ENCODE measurements at places on chromosomes 16 and 17.

DNA sequence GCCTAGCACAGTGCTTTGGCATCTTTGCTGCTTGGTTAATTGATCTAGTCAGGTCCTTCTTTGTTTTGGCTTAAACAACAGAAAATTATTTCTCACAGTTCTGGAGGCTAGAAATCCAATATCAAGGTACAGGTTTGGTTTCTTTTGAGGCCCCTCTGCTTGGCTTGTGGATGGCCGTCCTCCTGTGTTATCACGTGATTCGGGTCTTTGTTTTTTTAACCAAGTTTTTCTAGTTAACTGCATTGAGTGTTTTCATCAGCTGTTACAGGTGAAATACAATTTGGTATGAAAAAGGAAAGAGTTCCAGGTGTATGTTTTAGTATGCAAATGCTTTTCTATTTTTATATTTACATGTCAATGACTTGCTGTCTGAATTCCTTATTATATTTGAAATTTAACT lies 2.8 kb downstream of the NLK start:
- DNase-seq = no peak

DNA sequence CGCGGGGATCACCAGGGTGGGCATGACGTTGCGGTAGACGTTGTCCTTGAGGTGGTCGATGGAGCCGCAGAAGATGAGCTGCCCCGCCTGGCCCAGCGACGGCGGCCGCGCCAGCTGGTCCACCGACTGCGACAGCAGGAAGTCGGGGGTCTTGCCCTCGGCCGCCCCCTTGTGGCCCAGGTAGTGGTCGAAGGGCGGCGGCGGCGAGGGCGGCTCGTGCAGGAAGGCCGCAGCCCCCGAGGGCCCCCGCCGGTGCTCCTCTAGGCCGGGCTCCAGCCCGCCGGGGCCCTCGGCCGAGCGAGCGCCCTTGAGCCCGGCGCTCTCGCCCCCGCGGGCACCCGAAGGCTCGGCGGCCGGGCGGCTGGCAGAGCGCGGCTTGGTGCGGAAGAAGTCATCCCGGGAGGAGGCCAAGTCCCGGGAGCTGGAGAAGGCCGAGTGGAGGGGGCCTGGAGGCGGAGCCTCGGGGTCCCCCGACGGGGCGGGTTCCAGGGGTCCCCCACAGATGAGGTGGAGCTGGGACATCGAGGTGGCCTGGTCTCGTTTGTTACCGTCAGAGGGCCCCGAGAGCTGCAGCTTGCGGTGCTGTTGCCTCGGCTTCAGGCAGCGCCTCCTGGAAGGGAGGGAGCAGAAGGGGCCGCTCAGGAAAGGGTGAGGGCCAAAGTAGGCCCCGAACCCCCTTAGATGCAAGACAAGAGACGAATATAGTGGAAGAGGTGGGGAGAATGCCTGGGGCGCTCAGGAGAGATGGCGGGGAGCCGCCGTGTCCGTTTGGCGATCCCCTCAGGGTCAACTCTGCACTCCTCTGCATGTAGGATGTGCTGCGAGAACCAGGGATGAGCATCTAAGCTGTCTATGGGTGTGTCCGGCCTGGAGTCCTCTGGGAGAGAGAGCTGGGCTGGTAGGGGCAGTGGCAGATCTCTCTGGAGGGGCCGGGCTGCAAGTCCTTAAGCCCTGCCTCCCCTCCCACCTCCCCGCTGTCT lies 8.8 kb downstream of the FAM171A2 start:
- no peak for DNase-seq

- DNase-seq = no peak
These were observed 36.4 kb downstream of the MYH13 start for GRCh38 chr17:10336393-10336792.

DNA sequence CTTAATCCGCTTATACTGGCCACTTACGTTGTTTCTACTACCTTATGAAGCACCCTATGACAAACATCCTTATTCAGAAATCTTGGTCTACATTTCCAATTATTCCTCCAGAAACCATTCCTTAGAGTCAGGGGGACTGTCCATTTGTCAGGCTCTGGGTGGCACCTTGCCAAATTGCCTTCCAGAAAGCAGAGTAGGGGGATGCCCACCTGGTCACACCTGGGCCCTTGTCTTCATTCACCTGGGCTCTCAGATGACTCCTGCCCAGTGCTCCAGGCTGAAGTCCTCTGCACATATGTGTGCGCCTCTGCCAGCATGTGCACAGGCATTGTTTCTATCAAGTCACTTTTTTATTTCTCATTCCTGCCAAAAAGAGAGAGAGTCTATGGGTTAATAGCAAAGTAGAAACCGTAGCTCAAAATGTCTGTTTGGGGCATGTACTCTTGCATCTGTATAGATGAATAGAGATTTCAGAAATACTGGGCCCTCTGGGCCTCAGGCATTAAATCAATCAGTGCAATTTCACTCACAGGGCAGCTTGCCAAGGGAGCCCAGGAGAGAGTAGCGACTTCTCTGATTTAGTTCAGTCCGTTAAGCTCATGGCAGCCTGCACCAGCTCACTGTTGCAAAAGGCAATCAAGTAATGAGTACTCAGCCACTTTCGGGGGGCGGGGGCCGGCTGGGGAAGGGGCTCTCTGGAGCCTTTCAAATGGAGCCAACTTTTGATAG lies 104.7 kb downstream of the SOCS1 start:
- peak; percentile 64 for DNase-seq

- DNase-seq = peak; percentile 56
These were observed 87.4 kb downstream of the RAP1GAP2 start for GRCh38 chr17:2883544-2884213.

DNA sequence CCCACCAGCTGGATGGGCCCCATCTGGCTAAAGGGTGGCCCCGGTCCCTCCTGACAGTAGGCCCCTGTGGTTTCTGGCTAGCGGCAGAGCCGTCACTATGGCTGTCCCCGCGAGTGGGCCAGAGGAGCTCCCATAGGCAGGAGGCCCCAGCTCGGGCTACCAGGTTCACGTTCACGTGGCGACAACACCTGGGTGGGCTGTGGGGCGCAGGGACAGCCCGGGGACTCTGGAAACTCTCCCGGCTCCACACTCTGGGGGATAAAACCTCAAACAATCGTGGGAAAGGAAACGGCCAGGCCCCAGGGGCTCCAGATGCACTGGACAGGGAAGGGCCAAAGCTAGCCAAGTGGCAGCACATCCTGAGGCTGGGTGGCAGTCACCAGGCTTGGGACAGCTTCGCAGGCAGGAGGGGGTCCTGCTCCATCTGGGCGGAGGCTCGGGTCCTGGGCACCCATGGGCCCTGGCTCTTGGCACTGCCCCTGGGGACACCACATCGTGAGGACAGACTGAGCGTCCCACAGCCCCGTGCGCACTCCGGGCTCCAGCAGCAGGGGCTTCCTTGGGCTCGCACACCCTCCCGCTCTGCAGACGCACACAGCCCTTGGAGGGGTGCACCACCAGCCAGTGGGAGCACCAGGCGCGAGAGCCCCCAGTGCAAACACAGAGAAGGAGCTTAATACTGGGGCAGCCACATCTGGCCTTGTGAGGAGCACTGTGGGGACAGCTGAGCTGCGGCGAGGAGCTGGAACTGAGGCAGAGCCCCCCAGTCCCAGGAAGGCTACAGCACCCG lies 4.4 kb downstream of the RNF166 start:
- DNase-seq = no peak

DNA sequence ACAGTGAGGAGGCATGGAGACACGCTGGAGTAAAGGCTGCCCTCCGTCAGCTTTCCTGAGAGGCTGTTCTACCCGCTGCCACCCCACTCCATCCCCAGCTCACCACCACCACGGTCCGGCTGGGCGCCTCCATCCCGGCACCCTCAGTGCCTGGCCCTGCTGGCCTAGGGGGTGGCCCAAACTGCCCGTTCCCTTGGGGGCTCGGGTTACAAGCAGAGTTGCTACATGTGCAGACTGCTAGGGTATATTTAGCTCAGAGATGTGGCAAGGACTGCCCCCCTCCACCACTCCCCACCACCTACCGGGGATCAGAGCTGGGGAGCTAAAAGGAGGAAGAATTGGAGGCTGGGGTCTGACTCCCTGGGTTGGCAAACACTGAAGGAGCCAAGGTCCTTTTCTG lies 4.1 kb downstream of the CACNB1 start:
- DNase-seq = no peak

GRCh38 chr17:74957935-74958740 lies 14.4 kb downstream of the HID1 start:
- peak; percentile 96 for DNase-seq

GRCh38 chr17:68843522-68843921 lies 111.7 kb downstream of the ABCA8 start:
- DNase-seq = no peak

DNA sequence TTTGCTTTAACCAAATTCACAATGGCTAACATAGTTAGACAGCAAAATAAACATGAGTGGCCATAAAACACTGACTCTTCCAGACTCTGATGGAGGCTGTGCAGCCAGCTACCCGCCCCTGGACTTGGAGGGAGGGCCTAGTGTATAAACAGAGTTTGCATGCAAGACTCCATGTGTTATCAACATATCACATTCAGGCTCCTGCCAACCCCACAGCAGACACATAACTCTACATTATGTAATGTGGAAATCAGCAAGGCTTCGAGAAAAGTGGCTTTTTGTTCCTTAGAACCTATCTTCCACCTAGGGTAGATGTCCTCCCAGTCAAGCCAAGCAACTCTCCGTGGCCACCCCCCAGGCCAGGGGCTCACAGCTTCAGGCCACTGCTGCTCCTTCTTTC lies 19.3 kb upstream of the SOX9 start:
- DNase-seq = no peak

GRCh38 chr16:57252148-57252721 lies 7.2 kb downstream of the ARL2BP start:
- no peak for DNase-seq

GRCh38 chr16:57725554-57725953 lies 10.0 kb upstream of the KATNB1 start:
- DNase-seq = no peak

Measured in SK-N-SH (cell line).